ENCODE measurements at places on chromosomes 12 and 14. TPM values are rescaled to one million over a fixed set of nuclear protein-coding genes. Genes with fewer than 3 reads are reported as not detected.

Gene FOXN3
- total RNA-seq = 11.8 TPM

Gene SRGAP1
- total RNA-seq = 28.3 TPM

Gene DDX54
- total RNA-seq = 112 TPM

Gene GPR135
- 6.3 TPM for total RNA-seq

Gene ASPG
- not detected for total RNA-seq

Gene VRTN
- not detected for total RNA-seq

Gene TCL1B
- total RNA-seq = not detected

Gene ACOT6
- not detected for total RNA-seq

Gene KICS2
- total RNA-seq = 18.3 TPM
